ENCODE measurements at places on chromosomes 3 and 15. TPM values are rescaled to one million over a fixed set of nuclear protein-coding genes. Genes with fewer than 3 reads are reported as not detected.

DNA sequence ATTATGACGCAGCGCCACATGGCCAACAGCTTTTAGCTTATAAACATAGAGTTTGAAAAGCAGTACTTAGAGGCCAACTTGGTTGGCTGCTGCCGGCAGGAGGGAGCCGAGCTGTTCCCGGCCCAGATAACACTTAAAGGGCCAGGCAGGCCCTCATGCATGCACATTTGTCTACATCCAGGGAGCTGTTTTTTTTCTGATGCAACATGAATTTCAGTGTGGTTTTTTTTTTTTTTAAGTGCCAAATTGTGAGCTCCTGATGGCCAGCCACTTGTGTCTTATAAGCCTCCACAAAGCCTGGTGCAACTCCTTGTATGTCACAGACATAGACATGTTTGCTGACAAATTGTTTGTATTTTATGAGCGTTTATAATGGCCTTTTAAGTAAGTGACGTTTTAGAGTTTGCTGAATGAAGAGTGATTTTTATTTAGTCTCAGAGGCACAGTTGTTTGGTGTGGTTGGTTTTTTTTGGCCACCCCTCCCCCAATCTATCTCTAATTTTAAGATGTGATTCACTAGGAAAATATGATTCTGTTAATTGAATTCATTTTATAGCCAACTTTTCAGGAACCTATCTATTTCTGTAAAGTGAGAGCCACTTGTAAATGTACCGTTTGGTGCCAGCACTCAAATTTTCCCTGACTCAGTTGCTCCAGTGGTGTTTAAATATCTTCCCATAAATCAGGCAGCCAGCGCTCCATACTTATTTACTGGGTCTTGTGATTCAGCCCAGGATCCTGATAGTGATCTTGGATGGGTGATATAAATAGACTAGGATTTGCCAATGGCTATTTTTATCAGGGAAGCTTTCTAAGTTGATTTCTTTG, 134.3 kb downstream of the VGLL4 start:
- DNase-seq, result peak; percentile 81
- peak overlapping the region; percentile 83 for H3K27ac ChIP-seq
- no peaks in the 10 kb centered on the region for H3K36me3 ChIP-seq
- H3K4me3 ChIP-seq, result peak overlapping the region; percentile 27

DNA sequence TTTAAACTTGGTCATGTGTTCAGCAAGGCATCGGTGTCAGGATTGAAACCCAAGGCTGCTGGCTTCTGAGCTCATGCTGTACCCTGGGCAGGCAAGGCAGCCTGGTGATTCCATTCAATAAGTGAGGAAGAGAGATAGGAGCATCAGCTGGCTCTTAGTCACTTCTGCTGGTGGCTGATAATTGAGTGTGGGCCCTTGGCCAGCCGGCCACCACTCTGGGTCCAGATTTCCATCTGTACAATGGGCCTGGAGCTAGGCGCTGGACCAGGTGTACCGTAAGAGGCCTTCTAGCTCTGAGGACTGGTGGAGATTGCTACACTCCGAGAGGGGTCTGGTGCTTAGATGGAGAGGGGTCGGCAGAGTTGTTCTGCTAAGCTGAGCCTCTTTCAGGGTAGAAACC, 4.3 kb downstream of the CD276 start:
- peaks cover 9% of the 10 kb centered on the region for H3K36me3 ChIP-seq
- peak overlapping the region; percentile 84 for H3K27ac ChIP-seq
- no peak overlapping the region for H3K4me3 ChIP-seq
- peak; percentile 42 for DNase-seq

DNA sequence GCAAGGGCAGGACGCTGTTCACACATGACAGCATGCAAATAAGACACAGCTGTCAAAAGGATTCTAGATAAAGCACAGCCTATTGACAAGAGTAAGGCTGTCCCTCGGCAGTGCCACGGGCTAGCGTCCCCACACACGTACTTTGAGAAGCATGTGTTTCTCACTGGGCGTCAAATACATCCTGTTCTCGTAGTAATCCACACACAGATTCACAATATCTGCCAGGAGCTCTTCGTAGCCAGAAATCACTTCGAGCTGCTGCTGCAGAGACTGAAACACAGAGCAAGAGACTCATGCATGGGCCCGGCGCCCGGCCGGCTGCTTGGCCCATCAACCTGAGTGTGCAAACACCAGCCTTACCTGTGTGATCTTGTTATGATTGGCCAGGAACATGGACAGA, 41.1 kb downstream of the CYFIP1 start:
- no peak overlapping the region for H3K27ac ChIP-seq
- H3K36me3 ChIP-seq, result peaks cover 47% of the 10 kb centered on the region
- no peaks in the 10 kb centered on the region for H3K27me3 ChIP-seq
- no peak overlapping the region for H3K4me3 ChIP-seq
- no peak for DNase-seq
- H3K4me1 ChIP-seq, result no peaks in the 10 kb centered on the region

- H3K27me3 ChIP-seq, result no peaks in the 10 kb centered on the region
- no peak overlapping the region for H3K4me3 ChIP-seq
- H3K27ac ChIP-seq, result peak overlapping the region; percentile 29
- peaks cover 12% of the 10 kb centered on the region for H3K4me1 ChIP-seq
- no peaks in the 10 kb centered on the region for H3K36me3 ChIP-seq
Measured at GRCh38 chr3:157669416-157669815, 166.2 kb upstream of the VEPH1 start.

GRCh38 chr15:31236184-31237042, 90.2 kb upstream of the KLF13 start:
- H3K4me3 ChIP-seq, result no peak overlapping the region
- peaks cover 31% of the 10 kb centered on the region for H3K4me1 ChIP-seq
- H3K36me3 ChIP-seq, result no peaks in the 10 kb centered on the region
- peak overlapping the region; percentile 60 for H3K27ac ChIP-seq
- DNase-seq, result peak; percentile 86
- no peaks in the 10 kb centered on the region for H3K27me3 ChIP-seq

DNA sequence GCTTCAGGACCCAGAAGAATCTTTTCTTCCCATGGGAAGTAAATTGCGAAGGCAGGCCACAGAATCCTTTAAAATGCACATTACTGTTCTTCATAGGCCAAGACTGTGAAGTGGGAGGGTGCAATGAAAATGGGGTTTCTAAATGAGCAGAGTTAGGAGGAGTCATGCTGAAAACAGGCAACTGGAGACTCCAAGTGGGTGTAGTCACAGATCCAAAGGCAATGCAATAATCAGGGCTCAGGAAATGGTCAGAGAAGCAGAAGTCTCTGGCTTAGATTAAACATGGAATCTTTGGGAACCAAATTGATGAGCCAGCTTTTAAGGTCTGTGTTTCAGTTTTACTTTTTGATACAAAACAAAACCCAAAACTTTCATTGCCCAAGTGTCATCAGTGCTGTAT, 37.6 kb downstream of the HHLA2 start:
- H3K4me3 ChIP-seq, result no peak overlapping the region
- no peaks in the 10 kb centered on the region for H3K4me1 ChIP-seq
- no peaks in the 10 kb centered on the region for H3K36me3 ChIP-seq
- no peak overlapping the region for H3K27ac ChIP-seq

GRCh38 chr3:47711596-47711995, 70.1 kb downstream of the SMARCC1 start:
- no peaks in the 10 kb centered on the region for H3K4me1 ChIP-seq
- no peaks in the 10 kb centered on the region for H3K27me3 ChIP-seq

- no peak overlapping the region for H3K27ac ChIP-seq
- no peak overlapping the region for H3K4me3 ChIP-seq
- H3K36me3 ChIP-seq, result no peaks in the 10 kb centered on the region
- H3K4me1 ChIP-seq, result peaks cover 14% of the 10 kb centered on the region
- peak; percentile 28 for DNase-seq
Measured at GRCh38 chr3:52176951-52177700, 20.8 kb upstream of the ALAS1 start.

- DNase-seq, result no peak
- no peaks in the 10 kb centered on the region for H3K36me3 ChIP-seq
- no peaks in the 10 kb centered on the region for H3K27me3 ChIP-seq
- H3K27ac ChIP-seq, result no peak overlapping the region
- H3K4me1 ChIP-seq, result peaks cover 13% of the 10 kb centered on the region
Measured at GRCh38 chr15:34802803-34803750, 7.7 kb upstream of the ACTC1 start.

GRCh38 chr3:117417411-117417810, 707.8 kb downstream of the TUSC7 start:
- H3K4me1 ChIP-seq, result no peaks in the 10 kb centered on the region
- H3K36me3 ChIP-seq, result no peaks in the 10 kb centered on the region
- DNase-seq, result no peak
- no peaks in the 10 kb centered on the region for H3K27me3 ChIP-seq
- H3K4me3 ChIP-seq, result no peak overlapping the region
- H3K27ac ChIP-seq, result no peak overlapping the region

DNA sequence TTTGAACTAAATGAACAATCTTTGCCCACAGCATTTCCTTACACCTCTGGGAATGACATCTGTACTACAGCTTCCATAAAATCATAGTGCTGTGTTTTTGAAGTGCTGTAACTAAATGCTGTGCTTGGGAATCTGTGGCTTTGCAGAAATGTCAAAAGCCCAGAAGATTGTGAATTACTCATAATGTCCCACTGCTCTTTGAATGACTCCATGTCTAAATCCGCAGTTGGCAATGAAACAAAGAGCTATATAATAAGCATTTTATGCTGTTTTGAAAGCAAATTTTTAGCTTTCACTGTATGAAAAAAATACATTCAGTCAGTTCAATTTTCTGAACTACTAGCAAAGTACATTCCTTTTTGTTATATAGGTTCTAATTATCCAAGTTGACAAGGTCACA, 88.6 kb upstream of the ADAMTS17 start:
- H3K4me1 ChIP-seq, result no peaks in the 10 kb centered on the region
- H3K36me3 ChIP-seq, result no peaks in the 10 kb centered on the region
- no peaks in the 10 kb centered on the region for H3K27me3 ChIP-seq

DNA sequence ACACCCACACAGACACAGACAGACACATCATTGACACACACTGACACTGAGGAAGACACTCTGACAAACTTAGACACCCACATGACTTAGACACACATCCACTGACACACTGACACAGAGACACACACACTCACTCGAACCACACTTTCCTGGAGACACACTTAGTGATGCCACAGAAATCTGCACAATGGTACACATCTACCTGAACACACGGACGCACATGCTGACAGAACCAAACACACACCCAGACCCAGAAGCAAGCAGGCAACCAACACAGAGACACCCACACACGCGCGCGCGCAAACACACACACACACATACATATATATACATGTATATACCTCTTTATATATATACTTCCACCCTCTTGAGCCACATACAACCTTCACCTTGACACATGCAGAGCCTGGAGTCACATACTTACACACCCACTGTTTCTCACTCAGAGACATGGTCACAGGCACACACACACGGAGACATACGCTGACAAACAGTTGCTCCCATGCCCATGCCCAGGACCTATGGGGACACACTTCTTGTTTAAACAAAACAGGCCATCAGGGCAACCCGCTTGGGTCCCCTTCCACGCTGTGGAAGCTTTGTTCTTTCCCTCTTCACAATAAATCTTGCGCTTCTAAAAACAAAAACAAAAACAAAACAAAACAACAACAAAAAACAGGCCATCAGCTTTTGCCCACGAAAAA, 913 bp upstream of the SCN5A start:
- peaks cover 15% of the 10 kb centered on the region for H3K4me1 ChIP-seq
- peaks cover 12% of the 10 kb centered on the region for H3K27me3 ChIP-seq
- H3K4me3 ChIP-seq, result no peak overlapping the region
- H3K27ac ChIP-seq, result no peak overlapping the region

DNA sequence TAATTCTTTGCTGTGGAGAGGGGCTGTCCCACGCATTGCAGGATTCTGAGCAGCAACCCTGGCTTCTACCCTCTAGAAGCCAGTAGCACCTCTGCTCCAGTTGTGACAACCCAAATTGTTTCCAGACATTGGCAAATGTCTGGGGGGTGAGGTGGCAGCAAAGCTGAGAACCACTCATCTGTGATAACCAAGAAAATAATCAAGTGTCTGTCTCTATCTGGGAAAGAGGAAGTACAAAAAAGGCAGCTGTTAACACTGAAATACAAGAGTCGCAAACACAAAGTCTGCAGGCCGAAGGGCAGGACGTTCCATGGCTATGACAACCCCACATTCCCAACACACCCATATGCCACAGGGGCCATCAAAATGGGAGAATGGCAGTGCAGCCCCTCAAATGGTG, 42.2 kb upstream of the GNB5 start:
- no peak for DNase-seq
- no peaks in the 10 kb centered on the region for H3K27me3 ChIP-seq
- H3K4me1 ChIP-seq, result no peaks in the 10 kb centered on the region
- no peaks in the 10 kb centered on the region for H3K36me3 ChIP-seq
- H3K4me3 ChIP-seq, result no peak overlapping the region

DNA sequence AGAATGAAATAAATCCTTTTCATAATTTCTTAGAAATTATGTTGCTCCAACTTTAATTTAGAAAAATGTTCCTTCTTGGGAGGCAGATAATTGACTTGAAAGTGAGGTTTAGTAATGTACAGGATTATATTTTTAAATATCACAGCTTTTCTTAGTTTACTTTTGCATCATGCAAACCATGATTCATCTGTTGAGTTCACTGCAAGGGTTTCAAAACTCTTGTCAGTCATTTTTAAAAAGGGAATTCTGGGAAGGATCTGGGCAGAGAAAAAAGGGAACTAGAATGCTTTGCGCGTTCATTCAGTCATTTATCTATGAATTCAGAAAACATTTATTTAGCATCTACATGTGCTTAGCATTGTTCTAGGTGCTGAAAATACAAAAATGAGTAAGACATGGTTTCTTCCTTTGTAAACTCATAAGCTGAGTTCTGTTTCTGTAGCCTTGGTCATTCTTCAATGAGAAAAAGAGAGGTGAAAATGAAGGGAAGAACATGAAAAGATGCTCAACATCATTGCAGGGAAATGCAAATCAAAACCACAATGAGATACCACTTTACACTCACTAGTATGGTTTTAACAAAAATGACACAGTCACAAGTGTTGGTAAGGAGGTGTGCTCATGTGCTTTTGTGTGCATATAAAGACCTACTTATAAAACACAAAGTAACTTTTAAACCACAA, 209.1 kb downstream of the NR1D2 start:
- H3K36me3 ChIP-seq, result no peaks in the 10 kb centered on the region
- H3K27ac ChIP-seq, result no peak overlapping the region
- no peak for DNase-seq
- no peaks in the 10 kb centered on the region for H3K27me3 ChIP-seq
- H3K4me1 ChIP-seq, result peaks cover 5% of the 10 kb centered on the region
- H3K4me3 ChIP-seq, result no peak overlapping the region

- peaks cover 25% of the 10 kb centered on the region for H3K4me1 ChIP-seq
- peaks cover 3% of the 10 kb centered on the region for H3K36me3 ChIP-seq
- no peaks in the 10 kb centered on the region for H3K27me3 ChIP-seq
- no peak for DNase-seq
Measured at GRCh38 chr3:157248590-157249422, 88.9 kb upstream of the CCNL1 start.

PARP15 gene
- not detected for polyA plus RNA-seq

CD80 gene
- not detected for polyA plus RNA-seq

CTXND1 gene
- not detected for polyA plus RNA-seq

NUP210 gene
- 1.8 TPM for polyA plus RNA-seq

FETUB gene
- 0.05 TPM for polyA plus RNA-seq

TMPRSS7 gene
- polyA plus RNA-seq, result 0.03 TPM

INSYN1 gene
- polyA plus RNA-seq, result 3.6 TPM

DNAH1 gene
- polyA plus RNA-seq, result 5.1 TPM

SLCO2A1 gene
- 5.8 TPM for polyA plus RNA-seq

NGRN gene
- 48.2 TPM for polyA plus RNA-seq
